HFF-Myc (cell line): ENCODE measurements at places on chromosomes 7 and 10.

GRCh38 chr10:76882245-76882644, 755.4 kb downstream of the KCNMA1 start:
- no peak for DNase-seq

DNA sequence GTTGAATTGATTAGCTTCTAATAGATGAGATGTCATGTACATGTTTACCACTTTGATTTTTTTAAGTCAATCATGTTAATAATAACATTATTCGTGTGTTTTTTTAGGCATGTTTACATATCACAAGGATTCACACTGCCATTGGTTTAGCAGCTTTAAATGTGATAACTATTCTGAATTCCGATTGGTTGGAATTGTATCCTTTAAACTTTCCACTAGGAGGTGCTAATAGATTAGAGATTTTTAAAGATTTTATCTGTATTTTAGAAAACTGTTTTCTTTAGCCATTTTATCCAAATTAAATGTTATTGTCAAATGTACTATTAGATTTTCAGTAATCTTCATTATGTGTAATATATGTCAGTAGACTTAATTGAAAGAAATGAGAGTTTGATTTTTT, 83.2 kb downstream of the HECTD2 start:
- DNase-seq = no peak

DNA sequence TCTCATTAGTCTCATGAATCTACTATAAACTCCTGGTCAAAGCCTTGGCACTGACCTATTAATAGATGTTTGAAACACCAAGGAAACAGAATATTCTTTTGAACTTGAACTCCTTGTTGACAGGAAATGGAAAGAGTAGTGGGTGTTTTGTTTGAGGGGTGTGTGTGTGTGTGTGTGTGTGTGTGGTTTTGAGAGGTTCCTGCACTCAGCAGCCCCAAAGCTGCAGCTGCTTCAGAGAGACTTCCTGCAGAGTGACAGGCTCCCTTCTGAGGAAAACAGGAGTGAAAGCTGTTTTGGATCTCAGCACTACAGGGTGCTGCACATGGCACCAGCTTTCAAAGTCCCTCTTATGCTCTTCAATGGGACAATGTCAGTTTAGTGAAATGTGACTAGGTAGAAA, 546.5 kb upstream of the STEAP1 start:
- DNase-seq = no peak

- no peak for DNase-seq
These were observed 16.1 kb downstream of the BRAT1 start for GRCh38 chr7:2539031-2539911.

DNA sequence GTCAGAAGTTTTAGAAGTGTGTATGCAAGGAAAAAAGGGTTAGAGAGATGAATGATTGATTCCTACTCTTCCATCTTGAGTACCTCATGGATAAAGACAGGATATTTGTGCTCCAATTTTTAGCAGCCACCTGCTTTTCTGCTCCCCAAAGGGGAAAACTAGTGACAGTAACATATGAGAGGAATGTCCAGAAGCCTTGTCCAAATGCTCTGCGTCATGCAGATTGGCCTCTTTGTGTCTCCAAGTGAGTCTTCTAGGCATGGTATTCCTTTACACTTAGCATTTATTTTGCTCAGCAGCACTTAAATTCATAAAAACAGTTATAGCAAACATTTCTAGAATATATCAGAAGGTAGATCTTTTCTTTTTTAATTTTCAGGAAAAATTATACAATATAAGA, 306.8 kb downstream of the CNTNAP2 start:
- DNase-seq = no peak

DNA sequence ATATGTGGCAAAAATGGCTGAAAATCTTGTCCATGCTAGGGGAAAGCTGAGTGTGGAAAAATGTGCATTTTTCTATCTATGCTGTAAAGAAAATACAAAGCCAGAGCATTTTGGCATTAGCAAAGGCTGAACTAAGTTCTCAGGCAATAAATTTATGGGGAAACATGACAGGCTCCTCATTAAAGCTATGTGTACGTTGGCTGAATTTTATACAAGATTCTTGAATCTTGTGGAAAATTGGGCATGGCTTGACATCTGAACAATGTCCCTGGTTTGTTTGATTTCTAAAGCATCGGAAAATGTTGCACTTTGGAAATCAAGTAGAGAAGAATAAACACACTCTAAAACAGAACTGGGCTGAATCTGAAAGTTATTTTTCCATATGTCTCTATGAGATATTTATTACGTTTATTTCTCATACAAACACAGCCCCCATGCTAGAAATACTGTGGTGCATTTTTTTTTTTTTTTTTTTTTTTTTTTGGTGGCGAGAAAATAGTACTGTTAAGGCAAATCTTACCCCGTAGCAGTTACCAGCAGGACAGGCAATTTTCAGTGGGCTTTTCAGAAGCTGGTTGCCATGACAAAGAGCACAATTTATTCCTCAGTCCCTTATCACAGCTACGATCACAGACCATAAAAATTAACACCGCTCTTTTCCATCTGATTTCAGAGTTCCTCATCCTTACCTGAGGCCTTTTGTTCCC, 16.9 kb downstream of the CPA1 start:
- DNase-seq = no peak

DNA sequence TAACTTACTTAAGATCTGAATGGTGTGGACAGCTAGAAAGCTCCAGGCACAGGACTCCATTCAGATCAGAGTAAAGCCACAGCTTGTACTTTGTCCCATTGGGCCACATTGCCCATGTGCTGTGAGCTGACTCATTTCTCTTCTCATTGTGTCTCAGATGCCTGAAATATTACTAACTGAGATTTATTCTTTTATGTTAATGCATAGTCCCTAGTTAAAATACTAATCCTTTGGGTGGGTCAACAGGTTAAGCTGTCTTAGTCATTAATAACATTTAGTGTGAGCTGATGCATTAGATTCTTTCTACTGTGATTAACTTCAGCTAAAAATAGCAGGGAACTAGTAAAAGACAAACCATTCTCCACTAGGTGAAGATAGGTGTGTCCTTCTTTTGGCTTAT, 104.7 kb upstream of the ARMC3 start:
- peak; percentile 79 for DNase-seq

DNA sequence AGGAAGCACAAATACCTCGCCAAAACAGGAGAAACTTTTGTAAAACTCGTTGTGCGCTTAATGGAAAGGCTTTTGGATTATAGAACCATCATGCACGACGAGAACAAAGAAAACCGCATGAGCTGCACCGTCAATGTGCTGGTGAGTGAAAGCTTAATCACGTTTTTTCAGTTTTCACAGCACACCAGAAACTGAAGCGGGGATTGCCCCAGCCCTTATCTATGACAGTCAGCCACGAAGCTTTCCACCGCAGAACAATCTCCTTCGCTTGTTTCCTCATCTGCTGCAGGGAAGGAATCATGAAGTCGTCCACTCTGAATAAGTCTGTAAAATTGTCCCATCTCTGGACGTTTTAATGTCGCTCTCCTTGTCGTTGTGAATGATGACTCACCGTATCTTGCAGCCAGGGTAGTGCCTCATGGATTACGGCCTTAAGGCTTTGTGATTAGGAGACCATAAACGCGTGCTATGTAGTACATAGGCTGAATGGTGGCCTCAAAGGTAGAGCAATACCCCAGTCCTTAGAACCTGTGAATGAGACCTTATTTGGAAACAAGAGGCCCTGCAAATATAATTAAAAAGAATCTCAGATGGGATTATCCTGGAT, 174.9 kb upstream of the NPS start:
- no peak for DNase-seq

GRCh38 chr10:3579845-3580244, 205.2 kb downstream of the KLF6 start:
- no peak for DNase-seq

DNA sequence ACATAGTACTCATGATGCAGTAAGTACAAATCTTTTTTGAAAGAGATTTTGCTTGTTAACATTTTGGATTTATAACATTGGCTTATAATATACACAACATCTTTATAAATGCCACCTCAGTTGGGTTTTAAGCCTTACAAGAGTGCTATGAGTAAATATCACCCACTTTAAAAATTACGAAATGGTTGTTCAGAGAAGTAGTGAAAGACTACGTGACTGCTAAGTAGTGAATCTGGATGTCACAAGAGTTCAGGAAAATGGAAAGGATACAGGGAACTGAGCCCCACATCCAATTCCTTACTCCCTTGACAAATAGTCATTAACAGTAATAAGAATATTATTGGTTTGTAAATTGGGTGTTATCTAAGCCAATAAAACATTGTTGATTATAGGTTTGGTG, 20.0 kb downstream of the TMEM106B start:
- DNase-seq = no peak

GRCh38 chr7:100171840-100172239, 3.4 kb upstream of the GAL3ST4 start:
- no peak for DNase-seq

- no peak for DNase-seq
These were observed 58.5 kb upstream of the PIK3CG start for GRCh38 chr7:106806556-106806955.

- DNase-seq = no peak
These were observed 17.6 kb downstream of the CHCHD3 start for GRCh38 chr7:133064082-133064820.

DNA sequence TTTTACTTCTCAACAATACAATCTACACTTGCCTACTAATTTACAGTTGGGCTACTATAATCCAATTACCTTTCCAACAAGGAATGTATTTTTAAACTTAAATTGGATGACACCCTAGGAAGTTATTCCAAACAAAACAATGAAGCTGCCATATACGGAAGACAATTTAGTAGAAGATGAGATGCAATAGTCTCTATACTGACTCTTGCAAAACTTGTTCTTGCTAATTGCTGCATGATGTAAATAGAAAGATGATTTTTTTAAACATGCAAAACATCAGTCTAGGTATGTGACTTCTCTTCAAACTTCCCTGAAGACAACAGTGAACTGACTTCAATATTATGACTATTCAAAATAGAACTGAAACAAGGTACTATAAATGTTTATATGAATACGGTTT, 17.6 kb downstream of the NT5C3A start:
- DNase-seq = no peak

- no peak for DNase-seq
These were observed 50.5 kb upstream of the PRSS58 start for GRCh38 chr7:142308326-142308725.

DNA sequence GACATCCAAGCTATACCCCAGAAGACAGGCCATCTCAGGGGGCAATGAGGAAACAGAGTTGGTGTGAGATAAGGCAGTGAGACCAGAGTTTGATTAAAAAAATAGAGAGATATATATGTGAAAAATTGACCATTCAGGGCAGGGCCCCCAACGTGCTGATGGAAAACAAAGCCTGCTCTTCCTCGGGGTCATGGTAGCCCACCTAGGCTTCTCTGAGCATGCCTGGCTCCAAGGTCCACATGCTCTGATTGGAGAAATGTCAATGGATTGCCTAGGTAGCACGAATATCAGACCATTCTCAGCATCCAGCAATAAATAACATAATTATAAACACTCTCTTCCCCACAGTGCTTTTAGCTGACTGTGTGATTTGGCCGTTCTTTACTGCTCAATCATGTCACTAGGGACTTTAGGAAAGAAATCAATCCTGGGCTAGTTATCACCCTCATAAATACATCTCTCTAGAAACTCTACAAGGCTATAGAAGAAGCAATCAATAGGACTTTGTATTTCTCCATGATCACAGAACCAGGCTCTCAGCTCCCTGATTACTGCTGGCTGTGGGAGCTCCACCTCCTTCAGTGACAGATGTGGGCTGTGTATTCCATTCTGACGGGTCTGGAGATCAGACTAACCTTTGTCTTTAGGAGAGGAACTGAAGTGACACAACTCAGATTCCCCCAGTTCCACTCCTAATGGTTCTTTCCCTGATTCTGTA, 766.4 kb downstream of the GRID1 start:
- DNase-seq = no peak

DNA sequence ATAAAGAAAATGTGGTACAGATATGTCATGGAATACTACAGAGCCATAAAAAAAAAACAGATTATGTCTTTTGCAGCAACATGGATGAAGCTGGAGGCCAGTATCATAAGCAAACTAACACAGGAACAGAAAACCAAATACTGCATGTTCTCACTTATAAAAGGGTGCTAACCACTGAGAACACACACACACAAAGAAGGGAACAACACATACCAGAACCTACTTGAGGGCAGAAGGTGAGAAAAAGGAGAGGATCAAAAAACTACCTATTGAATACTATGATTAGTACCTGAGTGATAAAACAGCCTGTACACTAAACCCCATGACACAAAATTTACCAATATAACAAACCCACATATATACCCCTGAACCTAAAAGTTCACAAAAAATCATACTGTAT, 144.6 kb downstream of the TPK1 start:
- no peak for DNase-seq

DNA sequence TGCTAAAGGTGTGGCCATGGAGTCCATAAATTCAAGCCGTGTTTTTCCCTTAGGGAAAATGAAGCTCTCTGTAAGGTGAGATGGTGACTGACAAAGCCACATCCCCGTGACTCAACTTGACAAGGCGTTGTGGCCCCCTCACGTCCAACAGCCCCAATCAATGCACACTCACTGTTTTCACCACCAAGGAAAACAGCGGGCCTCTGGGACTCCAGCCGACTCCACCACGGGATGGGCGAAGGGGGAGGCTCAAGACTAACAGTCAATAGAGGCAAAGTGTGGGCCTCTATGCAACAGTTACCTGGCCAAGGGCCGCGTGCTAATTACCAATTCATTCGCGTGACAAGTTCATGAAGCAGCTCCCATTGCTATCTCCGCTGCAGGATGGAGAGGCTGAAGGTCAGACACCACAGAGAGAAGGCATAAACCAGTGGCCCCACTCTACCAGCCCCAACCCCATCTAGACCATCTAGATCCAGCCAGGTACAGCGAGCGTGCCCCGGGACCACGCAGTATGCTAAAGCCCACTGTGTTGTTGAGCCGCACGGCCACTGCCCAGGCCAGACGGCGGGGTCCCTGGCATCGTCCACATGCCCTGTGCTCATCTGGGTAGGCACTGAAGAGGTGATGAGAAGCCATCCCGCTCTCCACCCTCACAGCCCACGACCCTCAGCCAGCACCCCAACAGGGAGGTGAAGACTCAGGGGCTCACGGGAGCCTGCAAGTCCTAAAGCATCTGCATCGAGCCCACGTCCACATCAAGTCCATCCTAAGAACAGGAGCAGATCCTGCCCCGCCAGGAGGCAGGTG, 76.1 kb downstream of the PROSER2 start:
- DNase-seq = no peak
